ENCODE measurements at places on chromosomes 16 and 17.
A peak's percentile ranks its signal among the peaks of the same experiment; 100 is the strongest.

GRCh38 chr17:21252289-21252795 is 868 bp downstream of the NATD1 start:
- DNase-seq: no peak

- DNase-seq: peak; percentile 88
Observed at GRCh38 chr17:31492880-31493655, 101.6 kb downstream of the RAB11FIP4 start.

- DNase-seq: no peak
Observed at GRCh38 chr16:17691106-17691898, 220.5 kb upstream of the XYLT1 start.

DNA sequence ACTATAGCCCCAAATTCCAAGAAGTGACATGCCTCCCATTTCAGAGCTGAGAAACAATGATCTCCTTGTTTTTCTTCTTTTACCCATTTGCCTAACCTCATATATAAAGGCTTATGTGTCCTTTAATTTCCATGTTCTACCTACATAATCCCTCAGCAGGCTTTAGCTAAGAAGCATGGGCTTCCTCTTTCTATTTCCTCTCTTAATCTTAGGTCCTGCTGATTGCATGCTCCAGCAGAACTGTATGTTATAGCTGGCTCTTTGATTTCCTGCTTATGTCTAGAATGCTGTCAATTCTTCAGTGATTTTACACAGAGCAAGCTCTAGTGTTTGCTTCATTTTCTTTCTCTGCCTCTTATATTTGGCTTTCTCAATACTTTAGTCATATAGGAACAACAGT is 151.7 kb upstream of the COX10 start:
- DNase-seq: no peak

DNA sequence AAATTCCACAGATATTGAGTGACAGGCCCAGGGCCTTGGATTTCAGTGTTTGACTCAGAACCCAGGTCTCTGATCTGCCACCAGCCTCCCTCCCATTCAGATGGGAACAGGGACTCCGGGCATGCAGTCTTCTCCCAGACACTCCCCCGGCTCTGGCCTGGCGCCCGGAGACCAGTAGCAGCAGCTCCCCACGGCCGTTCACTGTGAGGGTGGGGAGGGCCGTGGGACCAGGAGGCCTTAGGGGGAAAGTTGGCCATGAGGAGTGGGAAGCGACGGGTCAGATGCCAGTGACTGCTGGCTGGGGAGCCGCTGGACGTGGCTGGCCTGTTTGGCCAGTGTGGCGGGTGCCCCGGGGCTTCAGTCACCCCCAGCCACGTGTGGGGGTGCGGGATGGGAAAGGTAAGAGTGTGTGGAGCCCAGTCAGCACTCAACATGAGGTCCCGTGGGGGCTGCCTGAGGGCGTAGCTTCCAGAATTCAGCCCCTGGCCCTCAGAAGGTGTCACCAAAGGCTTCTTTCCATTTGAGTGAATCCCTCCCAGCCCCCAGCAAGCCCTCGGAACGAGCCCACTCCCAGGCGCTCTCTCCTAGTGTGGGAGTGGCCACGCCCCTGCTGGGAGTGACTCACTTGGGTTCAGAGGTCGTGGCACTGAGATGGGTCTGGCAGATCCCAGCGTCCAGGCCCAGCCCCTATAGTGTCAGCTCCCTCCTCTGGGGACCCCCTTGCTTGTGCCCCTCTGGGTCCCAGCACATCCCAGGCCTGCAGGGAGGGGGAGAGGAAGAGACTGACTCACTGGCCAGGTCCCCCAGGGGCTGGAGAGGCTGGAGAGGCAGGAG is 309.4 kb downstream of the SEC14L1 start:
- DNase-seq: no peak
